ENCODE measurements at places on chromosomes 4 and X.

- no peak for DNase-seq
Measured at GRCh38 chrX:16320765-16321355, 153.6 kb downstream of the MAGEB17 start.

DNA sequence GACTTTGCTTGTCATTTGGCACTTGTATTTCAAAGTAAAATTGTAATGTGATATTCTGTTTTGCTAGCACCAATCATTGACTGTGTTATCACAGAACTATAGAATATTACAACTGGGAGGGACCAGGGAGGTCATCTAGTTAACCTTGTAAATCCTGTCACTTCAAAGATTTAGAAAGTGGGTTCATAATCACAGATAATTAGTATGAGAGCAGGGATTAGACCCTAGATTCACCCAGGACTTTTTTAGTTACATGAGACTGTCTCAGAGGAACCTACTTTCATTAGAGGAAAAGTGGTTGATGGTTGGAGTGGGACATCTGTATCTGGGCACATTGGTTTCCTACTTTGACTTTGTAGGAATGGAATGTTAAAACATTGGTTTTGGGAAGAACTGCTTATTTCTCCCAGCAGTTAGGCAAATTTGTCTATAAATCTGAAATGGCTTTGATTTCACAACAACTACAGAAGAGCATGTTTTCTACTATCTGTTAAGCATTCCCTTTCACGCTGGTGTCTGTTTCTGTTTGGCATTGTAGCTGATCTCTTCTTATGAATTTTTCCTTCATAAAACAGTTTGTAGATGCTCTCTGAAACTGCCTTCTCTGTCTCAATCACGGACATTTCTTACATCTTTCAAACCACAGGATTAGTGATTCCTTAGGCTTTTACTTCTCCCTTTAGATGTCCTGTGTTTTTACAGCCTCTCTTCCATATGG is 144.1 kb downstream of the DIPK2B start:
- no peak for DNase-seq

DNA sequence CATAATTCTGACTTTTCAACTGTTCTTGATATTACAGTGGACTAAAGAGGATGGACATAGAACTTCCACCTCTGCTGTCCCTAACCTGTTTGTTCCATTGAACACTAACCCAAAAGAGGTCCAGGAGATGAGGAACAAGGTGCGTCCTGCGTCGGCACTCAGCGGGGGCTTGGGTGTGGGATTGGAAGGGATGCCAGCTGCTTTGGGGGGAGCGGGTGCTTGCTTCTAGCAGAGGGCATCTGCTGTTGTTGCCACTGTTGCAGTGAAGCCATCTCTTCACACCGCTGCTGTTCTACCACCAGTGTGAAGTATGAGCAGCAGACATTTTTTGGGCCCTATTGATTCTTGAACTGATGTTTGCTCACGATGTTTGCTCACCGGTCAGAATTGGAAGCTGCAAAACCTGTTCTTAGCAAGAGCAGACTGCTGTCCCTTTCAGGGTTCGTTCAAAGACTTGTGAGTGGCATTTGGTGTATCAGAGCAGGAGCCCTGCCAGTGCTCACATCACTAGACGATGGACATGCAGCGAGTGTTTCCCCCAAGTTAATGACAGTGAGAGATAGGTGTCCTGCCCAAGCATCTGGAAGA is 55.4 kb downstream of the NOP14 start:
- DNase-seq, result no peak

- DNase-seq, result no peak
Measured at GRCh38 chr4:87669373-87669772, 19.3 kb downstream of the DMP1 start.

DNA sequence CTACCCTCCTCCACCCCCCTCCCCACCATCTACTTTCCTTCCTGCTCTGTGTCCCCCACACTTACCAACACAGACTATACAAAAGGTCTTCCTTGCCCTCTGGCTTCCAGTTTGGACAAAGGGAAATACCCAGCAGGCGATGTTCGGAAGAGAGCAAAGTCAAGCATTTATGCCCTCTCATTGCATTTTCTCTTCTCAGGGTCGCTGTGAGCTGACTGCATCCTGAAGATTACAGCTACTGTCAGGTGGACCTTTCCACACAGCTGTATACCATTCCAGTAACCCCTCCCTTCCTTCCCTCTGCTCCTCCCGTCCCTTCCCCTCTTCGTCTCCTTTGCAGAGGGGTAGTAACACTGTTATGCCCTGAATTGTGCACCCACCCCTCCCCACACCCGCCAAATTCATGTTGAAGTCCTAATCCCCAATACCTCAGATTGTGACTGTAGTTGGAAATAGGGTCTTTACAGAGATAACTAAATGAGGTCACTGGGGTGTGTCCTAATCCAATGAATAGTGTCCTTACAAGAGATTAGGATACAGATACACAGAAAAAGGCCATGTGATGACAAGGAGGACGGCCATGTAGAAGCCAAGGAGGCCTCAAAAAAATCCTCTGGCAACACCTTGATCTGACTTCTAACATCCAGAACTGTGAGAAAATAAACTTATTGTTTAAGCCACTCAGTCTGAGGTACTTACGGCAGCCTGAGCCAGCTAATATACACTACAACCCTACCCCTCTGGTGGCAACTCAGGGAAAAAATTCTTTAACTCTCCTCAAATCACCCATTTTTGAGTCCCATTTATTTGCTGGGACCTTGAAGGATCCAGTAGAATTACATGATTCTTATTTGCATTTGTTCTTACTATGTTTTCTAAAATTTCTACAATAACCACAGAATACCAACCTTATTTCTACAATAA is 11.7 kb downstream of the MORF4L2 start:
- no peak for DNase-seq

DNA sequence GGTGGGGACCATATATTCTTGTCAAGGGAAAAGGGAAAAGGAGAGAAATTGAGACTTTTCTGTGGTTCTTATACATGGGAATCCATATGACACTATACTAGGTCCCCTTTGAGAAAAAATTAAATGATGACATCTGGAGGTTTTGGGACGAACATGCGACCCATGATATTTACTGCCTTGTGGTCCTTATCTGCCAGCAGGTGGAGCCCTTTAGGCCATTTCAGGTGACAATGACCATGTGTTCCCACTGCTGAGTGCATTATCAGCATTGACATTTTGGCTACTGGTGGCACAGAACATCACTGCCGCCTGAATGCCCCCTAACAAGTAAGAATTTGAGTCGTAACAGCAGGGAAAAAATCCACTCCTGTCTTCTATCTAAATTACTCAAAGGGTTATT is 843.4 kb downstream of the FSTL5 start:
- DNase-seq, result no peak

DNA sequence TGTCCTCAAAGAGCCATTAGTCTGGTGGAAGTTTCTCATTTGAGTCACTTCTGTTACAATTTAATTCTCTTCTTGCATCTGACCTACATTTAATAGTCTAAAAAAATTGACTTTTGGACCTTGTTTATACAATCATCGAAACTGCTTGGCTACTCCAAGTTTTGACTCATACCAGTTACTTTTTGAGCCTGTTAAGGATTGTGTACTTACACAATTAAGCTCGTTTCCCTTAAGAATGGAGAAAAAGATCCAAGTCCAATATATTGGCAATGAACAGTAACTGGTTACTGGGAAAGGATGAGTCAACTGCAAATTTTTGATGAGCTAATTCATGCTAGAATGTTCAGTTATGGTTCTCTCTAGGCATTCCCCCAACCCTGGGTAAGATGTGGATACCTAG is 58.2 kb downstream of the DCX start:
- no peak for DNase-seq

DNA sequence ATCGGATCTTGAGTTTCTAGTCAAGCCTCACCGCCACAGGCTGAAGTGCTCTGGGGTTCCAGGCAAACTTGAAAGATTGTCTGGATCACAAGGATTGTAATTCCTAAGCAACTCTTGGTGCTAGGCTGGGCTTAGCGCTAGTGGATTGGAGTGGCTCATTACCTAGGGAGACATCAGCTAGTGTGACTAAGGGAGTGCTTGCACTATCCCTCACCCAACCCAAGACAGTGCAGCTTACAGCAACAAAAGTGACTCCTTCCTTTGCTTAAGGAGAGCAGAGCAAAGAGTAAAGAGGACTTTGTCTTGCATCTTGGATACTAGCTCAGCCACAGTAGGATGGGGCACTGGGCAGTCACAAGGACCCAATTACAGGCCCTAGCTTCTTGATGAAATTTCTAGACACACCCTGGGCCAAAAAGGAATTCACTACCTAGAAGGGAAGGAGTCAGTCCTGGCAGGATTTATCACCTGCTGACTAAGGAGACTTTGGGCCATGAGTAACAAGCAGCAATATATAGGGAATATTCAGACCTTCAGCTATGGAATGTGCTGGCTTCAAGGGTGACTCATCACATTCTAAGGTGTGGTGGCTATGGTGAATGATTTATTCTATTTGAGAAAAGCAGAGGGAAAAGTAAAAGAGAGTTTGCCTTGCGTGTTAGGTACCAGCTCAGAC is 1212.4 kb downstream of the PCDH18 start:
- DNase-seq, result no peak

GRCh38 chrX:41933546-41933945 is 10.2 kb upstream of the CASK start:
- no peak for DNase-seq

DNA sequence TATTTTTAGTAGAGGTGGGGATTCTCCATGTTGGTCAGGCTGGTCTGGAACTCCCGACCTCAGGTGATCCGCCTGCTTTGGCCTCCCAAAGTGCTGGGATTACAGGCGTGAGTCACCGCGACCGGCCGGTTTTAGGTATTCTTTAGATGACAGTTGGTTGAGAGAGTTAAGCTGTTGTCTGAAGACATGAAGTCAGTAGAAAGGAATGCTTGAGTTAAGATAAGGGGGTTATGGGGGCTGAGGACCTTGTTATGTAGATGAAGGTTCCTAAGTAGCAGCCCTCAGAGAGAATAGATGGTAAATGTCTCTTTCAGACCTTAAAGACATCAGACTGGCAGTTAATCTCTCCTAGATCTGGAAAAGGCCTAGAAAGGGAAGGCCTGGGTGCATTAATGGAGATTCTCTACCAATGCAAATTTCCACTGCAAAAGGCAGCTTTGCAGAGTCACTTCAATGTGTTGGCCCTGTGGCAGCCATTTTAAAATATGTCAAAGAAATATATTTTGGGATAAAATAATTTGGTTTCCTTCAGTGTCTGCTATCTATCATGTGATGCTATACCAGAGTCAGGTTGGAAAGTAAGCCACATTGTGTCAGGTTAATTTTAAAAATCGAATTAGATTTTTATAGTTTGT is 6.4 kb upstream of the ZNF674 start:
- no peak for DNase-seq

DNA sequence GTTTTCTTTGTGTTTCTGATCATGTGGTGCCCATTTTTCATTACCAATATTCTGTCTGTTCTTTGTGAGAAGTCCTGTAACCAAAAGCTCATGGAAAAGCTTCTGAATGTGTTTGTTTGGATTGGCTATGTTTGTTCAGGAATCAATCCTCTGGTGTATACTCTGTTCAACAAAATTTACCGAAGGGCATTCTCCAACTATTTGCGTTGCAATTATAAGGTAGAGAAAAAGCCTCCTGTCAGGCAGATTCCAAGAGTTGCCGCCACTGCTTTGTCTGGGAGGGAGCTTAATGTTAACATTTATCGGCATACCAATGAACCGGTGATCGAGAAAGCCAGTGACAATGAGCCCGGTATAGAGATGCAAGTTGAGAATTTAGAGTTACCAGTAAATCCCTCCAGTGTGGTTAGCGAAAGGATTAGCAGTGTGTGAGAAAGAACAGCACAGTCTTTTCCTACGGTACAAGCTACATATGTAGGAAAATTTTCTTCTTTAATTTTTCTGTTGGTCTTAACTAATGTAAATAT is 110.4 kb downstream of the IL13RA2 start:
- no peak for DNase-seq

GRCh38 chr4:8191136-8191747 is 7.8 kb upstream of the SH3TC1 start:
- DNase-seq, result no peak

DNA sequence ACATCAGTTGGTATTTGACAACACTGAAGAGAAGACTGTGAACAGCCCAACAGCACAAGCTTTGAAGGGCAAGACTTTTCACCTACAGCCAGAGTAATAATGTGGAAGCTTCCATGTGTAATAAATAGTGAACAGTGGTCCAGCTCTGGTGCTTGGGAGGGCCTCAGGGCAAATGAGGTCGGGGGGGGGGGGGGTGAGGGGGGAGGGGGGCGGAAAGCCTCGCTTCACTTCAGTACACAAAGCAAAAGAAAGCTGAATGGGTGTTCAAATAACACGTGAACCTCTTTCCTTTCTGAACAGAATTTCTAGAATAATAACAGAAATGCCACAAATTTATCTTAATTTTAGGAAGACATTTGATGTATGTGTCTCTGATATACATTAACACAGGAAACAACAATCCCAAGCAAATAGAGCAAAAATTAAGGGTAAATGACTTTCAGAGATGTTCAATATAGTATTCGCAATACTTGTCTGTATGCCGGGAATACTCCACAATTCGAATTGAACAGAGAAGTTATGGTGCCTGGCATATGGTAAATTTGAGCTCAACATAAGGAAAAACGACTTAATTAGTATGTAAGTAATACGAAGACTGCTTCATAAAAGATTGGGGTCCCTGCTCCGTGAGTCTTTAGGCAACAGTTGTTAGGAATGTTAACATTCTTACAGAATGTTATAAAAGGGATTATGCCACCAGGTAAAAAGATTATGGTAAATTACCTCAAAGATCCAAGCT is 92.6 kb downstream of the FRYL start:
- DNase-seq, result no peak

- DNase-seq, result no peak
Measured at GRCh38 chrX:34578237-34578636, 78.8 kb downstream of the TMEM47 start.

GRCh38 chrX:129318375-129318774 is 204.9 kb downstream of the SMARCA1 start:
- no peak for DNase-seq

GRCh38 chr4:153204247-153204671 is at the start of gene TRIM2:
TSS of gene TRIM2 (plus strand) at chr4:153204443. CDS start at chr4:153204531, 88 bp downstream.
- no peak for DNase-seq

GRCh38 chrX:101485212-101485949 is at the start of gene ARMCX4:
TSS of gene ARMCX4 (plus strand) at chrX:101485456. CDS start at chrX:101488590, 3,134 bp downstream.
- DNase-seq, result peak; percentile 77

GRCh38 chr4:6606465-6607235 is 31.7 kb downstream of the MAN2B2 start:
- DNase-seq, result no peak

DNA sequence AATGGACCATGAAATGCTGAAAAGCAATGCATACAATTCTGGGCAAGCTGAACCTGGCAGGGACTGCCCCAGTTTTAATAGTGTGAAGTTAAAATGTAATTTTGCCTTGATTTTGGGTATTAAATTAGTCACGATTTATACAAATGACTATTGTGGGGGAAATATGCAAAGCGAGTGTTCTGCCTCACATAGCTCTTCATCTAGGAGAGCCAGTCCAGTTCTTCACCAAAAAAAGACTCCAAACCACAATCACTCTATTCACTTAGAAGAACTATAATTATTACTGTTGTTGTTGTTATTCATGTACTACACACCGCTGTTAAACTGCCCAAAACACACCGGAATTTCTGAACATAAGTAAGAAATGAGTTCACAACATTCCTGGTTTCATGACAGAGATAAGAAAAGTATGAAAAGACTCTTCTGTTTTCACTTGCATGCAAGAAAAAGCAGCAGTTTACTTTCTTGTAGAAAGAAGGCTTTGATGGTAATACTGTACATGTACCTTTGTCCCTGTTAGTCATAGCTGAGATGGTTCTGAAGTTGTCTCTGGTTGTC is 101.9 kb downstream of the QRFPR start:
- DNase-seq, result no peak

Data from naive thymus-derived CD8-positive, alpha-beta T cell (primary cell).